Endodermal cell (in vitro differentiated cells): ENCODE measurements at places on chromosomes 5 and 9. TPM values are rescaled to one million over a fixed set of nuclear protein-coding genes. Genes with fewer than 3 reads are reported as not detected.

Gene BTNL8
- total RNA-seq, result not detected in 3 replicates

Gene ZFP2
- 0.47 to 2.0 TPM (median 1.8 TPM) in 3 replicates for total RNA-seq

Gene TRIM7
- not detected in 2 replicates for total RNA-seq

Gene TXNDC15
- 30.4 to 37.4 TPM (median 34.0 TPM) in 3 replicates for total RNA-seq

Gene CNTNAP3
- total RNA-seq, result 0.97 to 1.4 TPM (median 1.1 TPM) in 3 replicates

Gene STC2
- total RNA-seq, result 4.8 and 7.5 TPM in 2 replicates

Gene SH3TC2
- total RNA-seq, result 0.27 to 0.50 TPM in 2 of 3 replicates, not detected in the other

Gene C9
- not detected in 2 replicates for total RNA-seq

Gene LRRC8A
- 58.7 and 61.5 TPM in 2 replicates for total RNA-seq

Gene KIF4B
- total RNA-seq, result 0.14 TPM in 1 of 2 replicates, not detected in the other

Gene TSSK1B
- total RNA-seq, result 0.11 TPM in 1 of 2 replicates, not detected in the other

Gene MTX3
- total RNA-seq, result 35.7 to 41.5 TPM (median 39.7 TPM) in 3 replicates
